ENCODE measurements at places on chromosomes 11 and 22.

DNA sequence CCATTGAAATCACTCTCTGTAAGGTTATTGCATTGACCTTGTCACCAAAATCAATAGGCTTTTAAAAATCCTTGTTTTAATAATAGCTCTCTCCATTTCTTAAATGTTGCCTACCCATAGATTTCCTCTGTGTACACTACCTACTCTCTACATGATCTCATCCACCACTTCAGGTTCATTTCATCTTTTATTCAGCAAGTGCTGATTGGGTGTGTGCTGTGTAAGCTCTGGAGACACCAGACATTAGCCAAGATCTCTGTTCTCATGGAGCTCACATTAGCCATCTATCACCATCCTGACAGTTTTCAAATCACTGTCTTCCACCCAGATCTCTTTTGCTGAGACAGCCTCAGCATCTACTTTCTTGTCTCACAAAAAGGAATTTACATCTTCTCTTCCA, 4.4 kb upstream of the MS4A10 start:
- no peak for DNase-seq

- no peak for DNase-seq
These were observed 25.5 kb upstream of the CREB3L1 start for GRCh38 chr11:46251954-46252353.

DNA sequence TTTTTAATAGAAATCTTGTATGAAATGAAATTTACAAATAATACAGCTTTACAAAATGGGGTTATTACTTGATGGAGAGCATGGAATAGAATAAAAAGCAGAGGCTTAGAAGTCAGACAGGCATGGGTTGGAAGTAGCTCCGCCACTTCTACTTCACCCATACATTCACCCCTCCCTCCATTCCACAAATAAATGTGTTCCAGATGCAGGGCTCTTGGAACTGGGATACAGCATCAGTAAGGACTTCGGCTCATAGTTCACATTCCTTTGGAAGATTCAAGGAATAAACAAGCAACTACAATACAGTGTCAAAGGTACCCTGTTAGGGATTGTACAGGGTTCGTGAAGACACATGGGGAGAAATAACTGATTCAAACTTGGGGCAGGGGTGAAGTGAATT, 156.8 kb downstream of the WNT11 start:
- DNase-seq = no peak

DNA sequence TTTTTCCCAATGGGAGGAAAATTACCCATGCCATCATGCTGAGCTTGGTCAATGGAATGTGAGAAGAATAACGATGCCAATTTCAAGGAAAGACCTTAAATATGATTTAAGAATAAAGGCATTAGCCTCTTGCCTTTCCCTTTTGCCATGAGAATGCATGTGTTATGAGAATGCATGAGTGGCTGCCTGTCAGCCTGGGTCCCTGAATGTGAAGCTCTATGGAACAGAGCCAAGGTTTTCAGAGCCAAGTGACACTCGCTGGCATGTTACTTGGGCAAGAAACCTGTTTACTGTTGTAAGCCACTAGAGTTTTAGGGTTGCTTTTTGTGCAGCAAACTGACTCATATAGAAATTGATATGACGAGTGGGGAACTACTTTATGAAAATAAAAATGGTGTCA, 75.7 kb downstream of the JRKL start:
- no peak for DNase-seq

- DNase-seq = no peak
These were observed 54.4 kb downstream of the ENTHD1 start for GRCh38 chr22:39839204-39839603.

DNA sequence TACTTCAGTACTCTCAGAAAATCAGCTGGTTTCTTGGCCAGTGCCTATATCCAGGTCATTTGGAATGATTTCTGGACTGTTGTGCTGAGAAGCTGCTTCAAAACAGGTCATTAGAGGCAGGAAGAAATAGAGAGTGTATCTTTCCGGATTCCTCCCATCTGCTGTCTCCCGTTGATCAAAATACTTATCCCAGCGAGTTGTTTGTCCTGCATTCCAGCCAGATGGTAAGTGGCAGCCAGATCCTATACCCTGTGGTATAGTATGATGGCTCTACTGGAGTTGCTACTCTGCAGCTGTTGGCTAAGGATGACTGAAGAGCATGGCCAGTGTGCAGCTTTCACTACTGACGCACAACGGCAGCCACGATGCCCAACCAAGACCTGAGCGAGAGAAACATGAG, 560.9 kb upstream of the ANO5 start:
- no peak for DNase-seq

DNA sequence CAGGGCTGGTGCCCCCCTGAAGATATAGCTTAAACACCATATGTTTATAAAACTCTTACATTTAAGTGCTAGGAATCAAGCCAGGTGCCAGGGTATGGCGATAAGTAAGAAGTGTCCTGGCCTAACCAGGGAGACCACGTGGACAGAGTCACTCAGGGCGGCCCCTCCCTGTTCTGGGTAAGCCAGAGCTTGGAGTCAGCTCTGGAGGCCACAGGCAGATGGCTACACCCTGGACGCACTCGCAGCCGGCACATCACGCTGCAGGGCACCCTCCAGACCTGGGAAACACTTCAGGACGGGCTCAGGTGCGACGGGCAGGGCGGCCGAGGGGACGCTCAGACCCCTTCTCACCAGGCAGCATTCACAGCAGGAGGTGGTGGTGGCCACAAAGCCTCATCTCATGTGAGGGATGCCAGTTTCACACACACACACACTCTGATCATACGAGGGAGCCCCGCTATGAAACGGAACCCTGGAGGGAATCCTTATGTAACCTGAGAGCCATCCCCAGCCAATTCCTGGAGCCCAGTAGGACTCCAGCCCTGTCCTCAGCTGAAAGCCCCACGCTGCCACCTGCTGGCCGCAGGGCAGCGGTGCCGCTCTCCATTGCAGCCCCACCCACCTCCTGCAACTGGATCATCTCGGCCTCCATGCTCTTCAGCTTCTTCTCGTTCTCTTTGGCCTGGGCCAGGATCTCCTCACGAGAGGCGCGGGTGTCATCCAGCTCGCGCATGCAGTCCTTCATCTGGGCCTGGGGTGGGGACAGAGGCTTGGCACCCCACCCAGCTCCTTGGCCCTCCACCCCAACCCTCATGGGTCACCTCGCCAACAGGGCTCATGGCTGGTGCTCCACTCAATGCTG, 33.4 kb downstream of the APOL1 start:
- DNase-seq = peak; percentile 86

- DNase-seq = no peak
These were observed 3.7 kb downstream of the ZDHHC8 start for GRCh38 chr22:20135265-20135664.

DNA sequence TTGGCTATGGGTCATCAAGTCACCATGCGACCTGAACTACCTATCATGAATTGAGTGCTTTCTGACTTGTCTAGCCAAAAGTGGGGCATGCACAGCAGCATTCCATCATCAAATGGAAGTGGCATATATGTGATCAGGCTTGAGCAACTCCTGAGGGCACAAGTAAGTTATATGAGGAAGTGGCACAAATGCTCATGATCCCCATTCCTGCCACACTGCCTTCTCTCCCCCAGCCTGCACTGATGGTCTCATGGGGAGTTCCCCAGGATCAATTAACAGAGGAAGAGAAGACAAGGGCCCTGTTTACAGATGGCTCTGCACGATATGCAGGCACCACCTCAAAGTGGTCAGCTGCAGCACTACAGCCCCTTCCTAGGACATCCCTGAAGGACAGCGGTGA, 21.8 kb downstream of the MS4A4E start:
- no peak for DNase-seq

GRCh38 chr11:76376746-76377558, 4.0 kb downstream of the THAP12 start:
- DNase-seq = no peak

DNA sequence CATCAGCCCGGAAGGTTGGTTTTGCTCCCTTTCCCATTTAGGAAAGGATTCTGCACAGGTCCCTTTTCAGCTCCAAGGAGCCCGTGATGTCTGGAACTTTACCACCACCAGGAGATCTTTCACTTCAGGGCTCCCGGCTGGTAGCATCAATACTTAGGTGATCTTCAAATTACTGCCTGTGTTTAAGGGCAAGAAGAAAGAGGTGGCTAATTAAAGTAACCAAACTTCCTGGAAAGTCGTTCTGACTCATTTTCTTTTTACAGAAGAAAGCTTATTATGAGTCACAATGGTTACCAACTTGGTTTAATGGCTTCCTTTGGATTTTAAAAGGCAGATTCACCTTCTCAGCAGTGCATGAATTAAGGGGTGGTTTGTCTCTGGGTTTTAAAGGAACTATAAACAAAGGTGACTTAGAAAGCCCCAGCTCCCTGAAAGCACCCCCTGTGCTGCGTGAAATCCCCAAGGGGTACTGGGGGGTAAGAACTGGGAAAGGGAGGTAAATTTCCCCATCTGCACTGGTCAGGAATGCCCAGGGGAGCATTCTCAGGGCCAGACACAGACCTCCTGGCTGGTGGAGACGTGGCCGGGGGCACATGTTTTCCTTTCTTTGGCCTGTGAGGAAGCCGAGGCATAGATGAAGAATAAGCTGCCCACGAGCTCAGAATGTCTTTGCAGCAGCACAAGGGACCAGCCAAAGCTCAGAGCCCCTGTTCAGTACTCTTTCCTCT, 8.8 kb downstream of the POU2F3 start:
- no peak for DNase-seq

DNA sequence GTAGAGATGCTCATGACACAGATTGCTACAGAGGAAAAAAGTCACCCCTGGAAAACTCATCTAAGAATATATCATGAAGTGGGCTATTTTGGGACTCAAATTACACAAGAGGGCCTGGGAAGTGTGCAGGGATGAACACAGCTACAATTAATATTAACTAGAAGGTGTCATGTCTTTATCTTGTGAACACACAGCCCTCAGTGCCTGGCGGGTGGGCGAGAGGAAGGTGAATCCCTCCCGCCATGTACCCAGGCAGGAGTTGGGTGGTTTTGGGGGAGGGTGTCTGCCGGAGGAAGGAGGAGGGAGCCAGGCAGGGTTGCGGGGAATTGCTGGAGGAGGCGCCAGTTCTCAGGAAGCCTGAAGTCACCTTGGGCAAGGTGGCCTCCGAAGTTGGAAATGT, 5.1 kb upstream of the FAM83F start:
- no peak for DNase-seq

- no peak for DNase-seq
These were observed 13.5 kb upstream of the OSBP2 start for GRCh38 chr22:30680991-30681770.

DNA sequence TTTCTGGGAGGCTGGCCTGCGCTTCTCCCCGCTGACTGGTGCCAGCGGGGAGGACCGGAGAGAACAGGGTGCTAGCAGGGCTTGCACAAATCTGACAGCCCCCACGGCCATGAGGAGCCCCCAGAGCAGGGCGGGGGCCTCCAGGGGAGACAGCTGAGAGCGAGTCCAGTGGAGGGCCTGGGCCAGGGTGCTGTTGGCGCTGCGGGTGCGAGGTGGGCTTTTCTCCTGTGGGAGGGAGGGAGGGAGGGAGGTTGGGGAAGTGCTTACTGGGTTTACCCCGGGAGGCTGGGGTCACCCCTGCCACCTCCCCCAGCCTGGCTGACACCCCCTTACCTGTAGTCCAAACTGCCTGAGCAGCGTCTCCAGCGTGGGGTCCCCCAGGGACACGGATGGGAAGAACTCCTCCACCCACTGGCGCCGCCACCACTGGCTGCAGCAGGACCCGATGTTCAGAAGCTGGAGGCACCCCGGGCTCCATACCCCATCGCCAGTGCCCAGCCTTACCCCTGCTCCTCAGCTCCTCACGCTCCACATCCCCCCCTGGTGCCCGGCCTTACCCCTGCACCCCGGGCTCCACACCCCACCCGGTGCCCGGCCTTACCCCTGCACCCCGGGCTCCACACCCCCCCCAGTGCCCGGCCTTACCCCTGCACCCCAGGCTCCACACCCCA, 3.9 kb downstream of the LMF2 start:
- DNase-seq = no peak

DNA sequence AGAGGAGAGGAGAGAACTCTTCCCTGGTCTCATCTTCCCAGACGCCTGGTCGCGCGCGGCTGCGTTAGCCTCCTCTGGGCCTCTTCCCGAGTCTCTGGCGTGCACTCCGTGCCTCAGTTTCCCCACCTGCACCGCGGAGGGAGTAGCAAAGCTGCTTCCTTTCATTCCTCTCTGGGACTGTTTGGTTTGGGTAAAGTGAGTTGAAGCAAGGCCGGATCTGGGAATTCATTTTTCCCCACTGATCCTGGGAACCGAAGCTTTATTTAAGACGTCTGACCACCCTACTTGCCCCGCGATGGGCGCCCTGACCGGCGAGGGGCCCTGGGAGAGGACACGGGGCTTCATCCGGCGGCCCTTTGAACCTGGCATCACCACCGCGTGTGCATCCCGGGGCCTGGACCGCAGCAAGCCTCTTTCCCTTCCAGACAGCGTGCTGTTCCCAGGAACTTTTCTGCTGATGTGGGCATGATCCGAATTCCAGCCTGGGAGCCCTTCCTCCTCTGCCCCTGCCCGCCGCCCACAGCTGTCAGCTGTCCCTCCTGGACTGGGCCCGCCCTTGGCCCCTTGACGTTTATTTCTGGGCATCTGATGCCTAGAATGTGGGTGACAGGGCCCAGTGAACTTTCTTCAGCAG, 758 bp downstream of the LDLRAD3 start:
- peak; percentile 17 for DNase-seq

- no peak for DNase-seq
These were observed 1250.2 kb upstream of the CNTN5 start for GRCh38 chr11:97770570-97770969.

GRCh38 chr22:36807627-36808026, 9.2 kb downstream of the PVALB start:
- DNase-seq = no peak

DNA sequence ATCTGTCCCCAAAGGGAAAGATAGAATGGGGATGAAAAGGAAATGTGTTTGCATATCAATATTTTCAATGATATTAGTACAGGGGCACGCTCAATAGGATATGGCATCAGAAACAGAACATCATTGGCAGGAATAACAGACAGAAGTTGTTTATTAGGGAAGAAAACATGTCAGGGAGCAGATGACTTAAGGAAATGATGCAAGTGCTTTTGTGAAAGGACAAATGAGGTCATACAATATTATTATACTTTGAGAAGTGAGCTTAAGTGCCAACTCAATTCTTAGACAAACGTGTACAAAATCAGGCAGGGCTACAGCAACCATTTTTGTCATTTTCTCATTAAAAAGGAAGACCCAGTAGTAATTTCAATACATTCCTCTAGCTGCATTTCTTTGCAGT, 388.4 kb downstream of the SOX6 start:
- no peak for DNase-seq

DNA sequence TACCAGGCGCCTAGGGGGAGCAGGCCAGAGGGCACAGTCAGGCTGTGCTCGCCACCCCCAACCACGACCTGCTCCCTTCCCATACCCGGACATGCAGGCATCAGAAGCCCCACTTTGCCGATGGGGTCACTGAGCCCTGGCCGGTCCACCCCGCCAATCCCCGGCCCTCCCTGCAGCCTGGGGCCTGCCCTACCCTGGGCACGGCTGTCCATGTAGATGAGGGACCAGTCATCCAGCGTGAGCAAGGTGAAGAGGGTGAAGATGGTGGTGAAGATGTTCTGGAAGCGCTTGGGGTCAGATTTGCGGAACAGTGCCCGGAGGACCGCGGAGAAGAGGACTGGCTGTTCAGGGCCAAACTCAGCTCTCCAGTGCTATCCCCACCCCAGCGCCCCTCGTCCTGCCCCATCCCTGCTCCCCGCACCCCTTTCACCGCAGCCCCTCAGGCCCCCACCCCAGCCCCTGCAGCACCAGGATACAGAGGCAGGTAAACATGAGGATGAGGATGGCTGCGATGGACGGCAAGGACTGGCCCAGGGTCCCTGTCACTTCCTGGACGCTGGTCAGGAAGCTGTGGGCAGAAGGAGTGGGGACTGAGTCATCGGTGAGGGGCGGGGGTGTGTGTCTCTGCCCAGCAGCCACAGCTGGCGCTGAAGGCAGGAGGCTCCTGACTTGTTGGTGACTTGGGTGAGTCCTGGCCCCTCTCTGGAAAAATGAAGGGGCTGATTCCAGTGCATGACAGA, 5.5 kb downstream of the CATSPER1 start:
- peak; percentile 90 for DNase-seq
